ENCODE measurements at places on chromosomes 16 and 17.

- no peak for DNase-seq
Measured at GRCh38 chr17:36060816-36061215, 3.3 kb upstream of the CCL18 start.

- no peak for DNase-seq
Measured at GRCh38 chr16:76294396-76295214, 17.4 kb downstream of the CNTNAP4 start.

- DNase-seq = no peak
Measured at GRCh38 chr16:77724174-77724573, 1.9 kb downstream of the NUDT7 start.

DNA sequence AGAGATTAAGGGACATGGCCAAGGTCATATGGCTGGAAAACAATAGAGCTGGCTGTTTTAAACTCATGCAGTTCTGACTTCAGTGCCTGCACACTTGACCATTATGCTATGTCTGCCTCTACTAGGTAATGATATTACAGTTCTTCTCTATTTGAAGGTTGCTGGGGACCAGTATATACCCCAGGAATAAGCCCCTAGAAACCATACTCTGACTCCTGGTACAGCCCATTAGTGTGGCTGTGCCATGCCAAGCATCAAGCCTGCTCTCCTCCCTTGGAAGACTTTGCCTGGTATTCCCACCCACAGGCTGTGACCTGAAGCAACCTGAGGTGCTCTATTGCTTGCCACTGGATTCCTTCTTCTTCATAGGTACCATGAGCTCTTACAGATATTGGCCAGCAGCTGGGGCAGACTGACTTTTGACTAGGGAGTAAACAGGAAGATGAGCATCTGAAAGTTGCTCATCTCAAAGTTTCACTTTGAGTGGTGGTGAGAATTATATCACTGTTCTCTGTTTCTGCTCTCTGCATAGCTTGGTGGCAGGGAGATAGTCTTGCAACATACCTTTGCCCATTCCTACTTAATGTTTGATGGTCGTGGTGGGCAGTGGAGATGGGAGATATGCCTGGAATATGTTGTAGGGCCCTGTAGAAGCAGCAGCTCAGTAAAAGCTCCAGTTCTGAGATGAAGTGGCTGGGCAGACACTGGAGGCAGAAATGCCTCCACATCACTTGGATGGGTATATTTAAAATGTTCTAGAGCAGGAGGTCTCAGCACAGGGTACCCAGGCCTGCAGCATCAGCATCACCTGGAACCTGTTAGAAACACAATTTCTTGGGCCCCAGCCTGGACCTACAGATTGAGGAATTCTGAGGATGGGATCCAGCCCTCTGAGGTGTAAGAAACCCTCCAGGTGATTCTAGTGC, 274.7 kb downstream of the HS3ST4 start:
- no peak for DNase-seq

GRCh38 chr16:50509521-50510341, 38.5 kb upstream of the NKD1 start:
- peak; percentile 33 for DNase-seq

DNA sequence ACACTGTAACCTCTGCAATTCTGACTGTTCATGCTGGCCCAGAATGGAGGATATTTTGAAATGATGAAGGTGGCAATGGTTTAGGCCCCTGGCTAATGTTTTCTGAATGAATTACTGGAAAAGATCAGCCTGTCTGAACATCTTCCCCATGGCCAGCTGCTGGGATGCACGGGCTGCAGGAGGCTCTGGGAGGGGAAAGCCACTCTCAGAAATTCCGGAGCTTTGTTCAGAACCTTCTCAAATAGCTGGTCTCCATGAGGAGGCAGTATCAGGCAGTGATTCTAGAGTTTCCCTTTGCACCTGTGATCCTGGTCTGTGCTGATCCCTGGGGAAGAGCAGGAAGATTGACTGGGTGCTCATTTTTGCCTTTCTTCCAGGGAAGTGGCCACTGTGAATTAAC, 5.0 kb downstream of the SLC6A2 start:
- no peak for DNase-seq

- no peak for DNase-seq
Measured at GRCh38 chr17:17888821-17889220, 52.0 kb upstream of the SREBF1 start.

- DNase-seq = no peak
Measured at GRCh38 chr16:56849690-56850680, 15.0 kb upstream of the SLC12A3 start.

DNA sequence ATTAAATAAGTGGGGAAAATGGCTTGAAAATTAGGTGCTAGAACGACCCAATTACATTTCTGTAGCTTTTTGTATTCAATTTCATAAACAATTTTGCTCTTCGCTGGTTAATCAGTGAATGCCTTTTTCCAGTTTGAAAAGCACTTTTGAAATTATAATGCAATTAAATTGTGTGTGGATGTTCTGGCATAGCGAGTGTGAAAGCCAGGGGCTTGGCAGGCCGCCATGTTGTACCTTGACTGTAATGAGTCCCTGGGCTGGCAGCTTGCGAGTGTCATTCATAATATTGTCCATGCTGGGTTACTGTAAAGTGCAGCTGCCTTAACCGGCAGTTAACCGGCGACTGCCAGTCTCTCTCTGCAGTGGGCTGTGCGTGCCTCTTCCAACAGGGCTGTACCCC, 177.8 kb downstream of the CCDC182 start:
- DNase-seq = no peak

DNA sequence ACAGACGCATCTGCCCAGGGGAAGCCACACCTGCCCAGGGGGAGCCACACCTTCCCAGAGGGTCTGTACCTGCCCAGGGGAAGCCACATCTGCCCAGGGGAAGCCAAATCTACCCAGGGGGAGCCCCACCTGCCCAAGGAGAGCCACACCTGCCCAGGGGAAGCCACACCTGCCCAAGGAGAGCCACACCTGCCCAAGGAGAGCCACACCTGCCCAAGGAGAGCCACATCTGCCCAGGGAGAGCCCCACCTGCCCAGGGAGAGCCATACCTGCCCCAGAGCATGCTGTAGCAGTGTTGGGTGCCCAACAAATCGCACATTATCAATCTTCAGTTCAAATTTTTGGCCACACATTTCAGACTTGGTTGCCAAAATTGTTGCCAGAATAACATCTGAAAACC, 19.6 kb downstream of the NPRL3 start:
- DNase-seq = no peak

- no peak for DNase-seq
Measured at GRCh38 chr17:19239544-19239943, 2.4 kb downstream of the EPN2 start.

- no peak for DNase-seq
Measured at GRCh38 chr16:8851761-8852403, 16.9 kb downstream of the CARHSP1 start.

DNA sequence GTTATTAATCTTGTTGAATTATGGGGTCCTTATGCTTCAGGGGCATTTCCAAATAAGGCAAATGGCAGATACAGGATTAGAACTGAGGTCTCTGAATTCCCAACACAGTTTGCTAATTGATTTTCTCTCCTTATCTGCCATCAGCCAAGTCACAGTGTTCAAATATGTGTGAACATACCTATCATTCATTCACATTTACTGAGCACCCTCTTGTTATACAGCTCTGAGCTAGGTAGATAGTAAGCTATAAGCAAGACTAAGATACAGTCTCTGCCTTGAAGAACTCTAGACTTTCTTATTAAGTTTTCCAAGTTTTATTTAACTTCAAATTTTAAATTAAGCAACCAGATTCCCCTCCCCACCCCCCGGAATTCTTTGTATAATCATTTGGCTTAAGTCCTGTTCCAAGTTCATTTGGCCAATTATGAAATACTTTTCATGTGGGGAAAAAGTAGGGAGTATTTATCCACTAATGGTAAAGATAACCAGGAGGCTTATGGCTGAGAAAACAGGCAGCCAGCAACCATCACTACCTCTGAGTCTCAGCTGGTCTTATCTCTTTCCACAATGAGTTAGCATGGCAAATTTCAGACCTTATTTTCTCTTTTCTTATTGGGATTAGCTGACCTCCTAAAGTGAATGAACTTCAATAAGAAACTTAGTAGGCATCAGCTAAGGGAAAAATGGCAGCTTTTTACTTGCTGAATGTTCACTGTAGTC, 31.4 kb upstream of the CORO6 start:
- DNase-seq = no peak

DNA sequence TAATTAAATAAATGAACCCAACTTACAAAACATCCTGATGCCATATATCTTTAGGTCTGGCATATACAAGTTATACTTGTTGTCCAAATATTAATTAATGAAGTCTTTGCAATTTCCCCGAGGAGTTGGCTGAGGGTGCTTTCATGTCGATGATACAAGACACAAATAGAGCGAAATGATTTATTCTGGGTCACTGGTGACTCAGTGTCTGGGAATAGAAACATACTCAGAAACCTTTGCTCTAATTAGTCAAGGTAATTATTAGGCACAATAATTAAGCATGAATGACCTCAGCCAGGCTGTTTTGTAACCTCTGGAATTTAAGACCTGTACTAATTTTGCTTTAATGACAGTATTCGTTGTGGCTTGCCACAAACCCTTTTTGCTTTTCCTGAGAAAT, 37.0 kb upstream of the HAPSTR1 start:
- DNase-seq = no peak

DNA sequence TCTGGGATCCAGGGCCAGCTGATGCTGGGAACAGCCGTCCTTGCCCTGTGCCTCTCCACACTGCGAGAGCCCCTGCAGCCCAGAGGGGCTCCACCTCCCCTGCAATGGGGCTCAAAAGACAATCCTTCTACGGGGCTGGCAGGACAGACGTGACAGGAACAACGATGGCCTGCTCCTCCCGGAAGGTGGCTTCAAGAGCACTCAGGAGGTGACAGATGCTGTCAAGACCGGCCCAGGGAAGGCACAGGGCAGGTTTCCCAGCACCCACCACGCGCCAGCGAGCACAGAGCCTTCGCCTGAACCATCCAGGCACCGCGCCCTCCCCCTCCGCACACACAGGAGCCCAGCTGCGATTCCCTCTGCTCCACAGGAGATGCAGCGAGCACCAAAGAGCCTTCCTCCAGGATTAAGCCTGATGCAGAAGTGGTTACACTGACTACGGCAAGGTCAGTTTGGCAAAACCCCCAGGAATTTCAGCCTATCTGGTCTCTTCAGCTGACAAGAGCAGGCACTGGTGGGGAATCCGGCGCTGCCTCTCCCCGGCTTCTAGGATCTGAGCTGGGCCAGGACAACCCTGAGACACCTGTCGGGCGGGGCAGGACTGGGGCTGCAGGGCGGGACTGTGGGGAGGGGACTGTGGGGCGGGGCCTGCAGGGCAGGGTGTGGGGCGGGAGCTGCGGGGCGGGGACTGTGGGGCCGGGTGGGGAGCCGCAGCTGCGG, 103.4 kb downstream of the ZNF778 start:
- DNase-seq = no peak

DNA sequence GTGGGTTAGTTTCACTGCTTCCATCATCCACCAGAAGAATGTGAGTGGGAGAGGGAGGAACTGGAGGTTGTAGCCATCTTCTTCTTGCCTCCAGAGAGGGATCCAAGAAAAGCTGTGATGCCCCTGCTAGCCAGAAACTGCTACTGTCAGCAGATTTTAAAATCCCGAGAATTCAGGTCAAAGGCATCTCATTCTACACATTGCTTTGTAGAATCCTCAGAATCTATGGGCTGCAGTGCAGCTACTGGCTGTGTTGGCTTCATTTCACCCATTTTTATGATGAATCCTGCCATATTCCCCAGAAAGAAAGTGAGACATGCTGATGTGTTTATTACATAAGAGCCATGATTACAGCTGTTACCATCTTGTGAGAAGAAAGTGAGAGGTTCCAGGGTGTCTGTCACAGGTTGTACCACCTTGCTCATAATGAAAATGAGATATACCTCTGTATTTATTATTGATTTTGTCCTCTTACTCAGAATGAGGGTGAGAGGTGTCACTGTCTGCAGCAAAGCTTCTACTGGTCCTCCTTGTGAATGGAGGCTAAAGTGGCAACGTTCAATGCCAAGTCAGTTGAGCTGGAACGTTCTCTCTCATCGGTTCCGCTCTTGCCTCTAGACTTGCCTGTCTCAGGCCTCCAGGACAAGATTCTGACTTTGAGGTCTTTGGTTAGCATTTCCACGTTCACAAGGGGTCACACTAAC, 50.1 kb upstream of the MYH10 start:
- DNase-seq = no peak

GRCh38 chr16:47045459-47045858, 72.0 kb upstream of the DNAJA2 start:
- no peak for DNase-seq

DNA sequence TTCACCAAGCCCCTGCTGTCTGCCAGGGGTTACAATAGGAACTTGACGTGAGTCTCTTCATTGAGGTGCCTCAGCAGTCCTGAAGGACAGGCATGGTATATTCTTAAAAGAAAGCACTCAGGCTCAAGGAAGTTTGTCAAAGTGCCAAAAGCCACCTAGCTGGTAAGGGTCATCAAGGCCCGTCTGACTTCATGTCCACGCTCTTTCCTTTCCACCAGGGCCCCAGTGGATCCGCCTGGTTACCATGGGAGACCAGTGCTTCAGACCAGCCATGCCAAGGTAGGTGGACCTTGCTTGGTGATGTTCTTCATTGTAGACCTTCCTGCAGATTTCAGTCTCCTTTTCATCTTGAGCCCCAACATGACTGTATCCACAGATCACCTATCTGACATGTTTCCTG, 27.6 kb upstream of the CCL1 start:
- DNase-seq = no peak

DNA sequence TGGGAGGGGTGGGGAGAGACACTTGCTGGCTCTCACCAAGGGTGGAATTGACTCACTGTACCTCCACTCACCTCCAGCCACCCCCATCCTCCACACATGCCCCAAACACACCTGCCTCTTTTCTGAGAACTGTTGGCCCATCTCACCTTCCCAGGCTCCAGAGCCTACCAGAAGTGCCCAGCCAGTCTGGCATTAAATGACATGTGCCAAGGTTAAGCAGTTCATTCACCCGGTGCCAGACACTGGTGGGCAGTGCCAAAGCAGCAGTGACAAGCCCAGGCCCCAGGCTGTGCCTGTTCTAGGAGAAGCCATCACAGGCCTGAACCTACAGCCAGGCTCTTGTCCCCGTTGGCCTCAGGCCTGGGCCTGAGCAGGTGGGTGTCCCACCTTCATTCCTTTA, 11.2 kb downstream of the MVP start:
- DNase-seq = no peak

DNA sequence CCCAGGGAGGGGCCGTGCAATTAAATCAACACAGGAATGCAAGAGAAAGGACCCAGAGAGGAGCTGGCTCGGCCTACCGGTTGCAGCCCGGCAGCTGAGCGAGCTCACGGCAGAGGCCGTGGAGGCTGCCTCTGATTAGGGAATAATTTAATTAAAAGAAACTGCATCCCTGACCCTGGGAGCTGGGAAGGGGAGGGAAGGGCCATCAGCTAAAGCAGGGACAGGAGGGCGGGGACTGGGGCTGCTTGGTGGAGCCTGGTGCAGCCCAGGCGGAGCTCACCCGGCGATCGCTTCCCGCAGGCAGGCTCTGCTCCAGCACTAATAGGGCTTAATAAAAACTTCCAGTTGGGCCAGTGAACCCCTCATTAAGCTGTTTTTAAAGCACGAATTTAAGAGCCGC, 43.4 kb downstream of the LMF1 start:
- no peak for DNase-seq

DNA sequence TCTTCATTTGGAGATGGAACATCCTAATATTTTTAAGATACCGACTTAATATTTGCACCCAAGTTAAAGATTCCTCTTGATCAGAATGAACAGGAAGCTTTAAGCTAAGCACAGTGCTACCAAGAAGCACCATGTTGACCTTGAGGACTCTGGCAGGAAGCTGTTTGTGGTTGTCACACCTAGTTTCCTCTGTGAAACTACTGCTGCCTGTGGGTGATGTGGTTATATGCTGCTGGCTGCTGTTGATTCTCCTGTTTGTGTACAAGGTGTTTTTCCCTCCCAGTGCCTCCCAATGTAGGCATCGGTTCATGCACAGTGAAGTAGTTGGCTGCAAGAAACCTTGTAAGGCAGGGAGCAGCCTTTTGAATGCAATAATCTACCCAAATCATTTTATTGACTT, 23.4 kb downstream of the RBL2 start:
- DNase-seq = peak; percentile 79

All from CD4-positive, alpha-beta T cell treated with Interleukin-1 beta for 1 hour (primary cell).